Activated T-cell treated with anti-CD3 and anti-CD28 coated beads, Interleukin-2, amount 50 U/mL, for 48 hours (primary cell): ENCODE measurements at places on chromosomes 6 and 20.
A peak's percentile ranks its signal among the peaks of the same experiment; 100 is the strongest.

DNA sequence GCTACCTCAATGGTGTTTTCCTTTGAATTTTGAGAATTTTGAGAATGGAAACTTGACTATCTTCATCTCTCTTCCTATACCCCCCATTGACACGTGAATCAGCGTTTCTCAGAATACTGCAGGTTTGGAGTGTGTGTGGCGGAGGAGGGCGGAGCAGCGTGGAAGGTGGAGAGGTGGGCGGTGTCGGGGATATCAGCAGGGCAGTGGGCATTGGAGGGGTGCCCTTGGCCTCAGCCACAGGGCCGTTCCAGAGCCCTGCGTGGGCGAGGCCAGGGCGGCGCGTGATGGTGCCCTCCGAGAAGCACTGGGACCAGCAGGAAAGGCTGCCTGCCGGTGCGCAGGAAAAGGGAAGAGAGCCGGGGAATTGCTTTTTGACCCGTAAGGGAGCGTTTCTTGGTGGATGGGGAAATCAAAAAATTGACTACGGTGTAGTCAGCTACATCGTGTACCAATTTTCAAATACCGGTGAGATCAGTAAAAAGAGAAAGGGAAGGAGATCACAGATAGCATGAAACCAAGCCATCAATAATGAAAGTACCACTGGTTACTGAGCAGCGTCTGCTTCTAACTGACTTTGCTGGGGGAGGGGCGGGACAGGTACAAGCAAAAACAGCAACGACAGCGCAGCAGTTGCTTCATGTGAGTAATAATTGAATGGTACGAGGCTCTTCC lies 82.7 kb upstream of the DUSP22 start:
- DNase-seq = peak; percentile 75

- no peak for DNase-seq
Measured at GRCh38 chr6:143614235-143614634, 63.5 kb upstream of the PHACTR2 start.

DNA sequence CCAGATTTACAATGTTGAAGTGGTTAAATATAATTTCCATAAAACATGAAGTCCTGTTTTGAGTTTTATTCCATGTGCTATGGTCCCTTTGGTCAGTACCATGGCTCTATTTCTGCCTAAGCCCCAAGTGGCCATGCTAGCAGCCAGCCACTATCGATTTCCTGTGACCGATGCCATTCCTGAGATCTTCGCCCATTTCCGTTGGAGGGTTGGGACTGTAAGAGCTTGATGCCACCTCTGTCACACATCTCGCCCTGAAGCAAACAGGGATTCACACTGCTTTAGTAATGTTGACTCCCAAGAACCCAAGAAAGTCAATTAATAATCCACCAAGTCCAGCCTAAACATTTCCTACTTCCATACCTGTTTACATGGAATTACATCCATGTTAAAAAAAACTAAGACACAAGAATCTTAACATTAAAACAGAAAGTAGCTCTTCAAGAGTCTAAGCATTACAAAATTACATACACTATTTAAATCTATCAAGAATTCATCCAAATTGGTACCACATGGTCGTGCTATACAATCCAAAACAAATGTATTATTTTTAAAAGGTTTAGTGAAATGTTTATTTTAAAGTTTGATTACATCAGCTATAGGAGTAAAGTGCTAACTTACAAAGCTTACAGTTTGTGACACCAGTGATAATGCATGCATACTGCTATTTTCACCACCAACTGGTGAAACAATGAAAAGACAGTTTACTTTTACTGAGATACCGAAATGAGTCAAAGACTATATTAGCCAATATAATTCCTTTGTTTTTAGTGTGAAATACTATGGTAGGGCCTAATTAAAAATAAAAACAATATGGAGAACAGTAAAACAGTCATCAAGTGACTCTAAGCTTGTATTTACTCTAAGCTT lies 2.5 kb downstream of the RBM39 start:
- no peak for DNase-seq

GRCh38 chr6:157937916-157938315 lies 43.7 kb upstream of the SYNJ2 start:
- no peak for DNase-seq

DNA sequence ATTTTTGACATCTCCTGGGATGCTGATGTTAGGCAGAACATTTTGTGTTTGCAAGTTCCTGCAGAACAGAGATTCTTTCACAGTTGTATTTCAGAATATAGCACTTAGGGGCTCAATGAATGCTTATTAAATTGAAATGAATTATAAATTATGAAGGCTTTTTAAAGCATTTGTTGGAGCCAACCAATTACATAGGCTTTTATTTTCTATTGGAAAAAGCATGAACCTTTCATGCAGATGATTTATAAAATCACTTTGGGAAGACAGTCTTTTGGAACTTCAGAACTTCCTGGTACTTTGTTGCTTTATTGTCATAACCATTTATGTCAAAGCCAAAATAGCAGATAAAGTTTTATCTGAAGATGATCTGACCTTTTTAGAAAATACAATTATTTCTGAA lies 69.2 kb upstream of the HINT3 start:
- DNase-seq = no peak

DNA sequence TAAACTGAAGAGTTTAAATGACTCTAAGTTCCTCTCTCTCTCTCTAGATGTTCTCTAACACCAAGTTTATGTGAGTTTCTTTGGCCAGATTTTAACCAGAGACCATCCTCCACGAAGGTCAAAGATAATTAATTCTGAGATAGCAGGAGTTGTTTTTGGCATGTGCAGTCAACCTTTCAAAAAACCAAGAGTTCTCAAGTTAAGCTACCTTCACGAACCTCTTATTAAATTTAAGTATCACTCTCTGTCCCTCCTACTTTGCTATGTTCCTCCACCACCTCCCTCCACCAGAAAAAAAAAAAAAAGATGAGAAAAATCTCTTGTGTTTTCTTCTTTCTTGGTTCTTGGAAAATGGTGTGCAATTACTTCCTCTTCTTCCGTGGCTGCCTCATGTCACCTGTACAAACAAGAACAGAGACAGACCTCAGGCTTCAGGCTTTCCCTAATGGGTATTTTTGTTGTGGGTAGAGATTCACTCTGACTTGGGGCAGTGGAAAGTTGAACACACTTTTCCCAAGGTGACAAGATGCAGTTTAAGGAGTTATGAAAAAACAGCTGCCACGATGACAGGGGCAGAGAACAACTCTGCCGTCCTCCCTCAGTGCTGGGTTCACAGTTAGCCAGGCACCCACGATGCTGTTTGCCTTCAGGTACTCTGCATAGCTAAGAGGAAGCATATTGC lies 64.3 kb downstream of the ADTRP start:
- DNase-seq = peak; percentile 65

DNA sequence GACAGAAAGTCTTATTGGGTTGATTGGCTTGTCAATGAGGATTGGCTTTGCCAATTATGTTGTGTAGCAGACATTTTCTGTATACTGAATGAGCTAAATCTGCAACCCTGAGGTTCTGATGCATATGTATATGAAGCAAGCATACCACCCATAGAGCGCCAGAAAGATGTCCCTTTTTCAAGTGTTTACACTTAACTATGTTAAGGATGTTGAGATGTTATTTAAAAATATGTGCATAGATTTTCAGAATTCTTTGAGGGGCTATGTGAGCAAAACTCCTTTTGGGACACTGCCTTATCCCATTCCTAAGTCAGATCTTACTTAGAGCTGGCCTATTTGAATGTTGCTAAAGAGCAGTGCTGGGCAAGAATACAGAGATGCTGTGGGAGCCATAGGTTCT lies 1.9 kb downstream of the AIG1 start:
- DNase-seq = no peak

GRCh38 chr6:131687022-131687421 lies 14.2 kb downstream of the OR2A4 start:
- DNase-seq = no peak

DNA sequence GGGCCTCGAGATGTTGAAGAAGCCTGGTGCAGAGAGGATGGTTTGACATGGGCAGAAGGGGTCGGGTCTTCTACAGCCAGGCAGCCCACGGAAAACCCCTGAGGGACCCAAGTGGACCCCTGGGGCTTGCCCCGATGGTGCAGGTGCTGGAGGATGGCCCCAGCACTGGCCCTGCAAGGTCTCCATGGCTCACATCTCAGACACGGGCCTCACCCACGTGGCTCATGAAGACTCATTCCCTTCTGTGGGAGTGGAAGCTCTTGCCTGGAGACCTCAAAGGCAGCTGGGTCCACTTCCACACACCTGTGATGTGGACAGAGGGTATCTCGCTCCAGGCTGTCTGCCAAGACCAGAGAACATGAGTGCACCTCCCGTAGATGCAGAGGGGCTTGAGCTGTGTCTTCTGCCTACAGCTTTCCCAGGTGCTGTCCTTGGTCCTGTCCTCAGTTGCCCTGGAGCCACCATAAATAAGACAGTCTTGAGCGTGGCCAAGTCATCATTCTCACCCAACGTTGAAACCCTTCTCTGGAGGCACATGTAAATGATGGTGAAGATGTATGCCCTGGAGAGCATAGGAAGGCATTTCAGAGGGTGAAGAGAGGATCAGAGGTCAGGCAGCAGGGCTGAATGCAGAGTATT lies 108.0 kb downstream of the SYNDIG1 start:
- no peak for DNase-seq

DNA sequence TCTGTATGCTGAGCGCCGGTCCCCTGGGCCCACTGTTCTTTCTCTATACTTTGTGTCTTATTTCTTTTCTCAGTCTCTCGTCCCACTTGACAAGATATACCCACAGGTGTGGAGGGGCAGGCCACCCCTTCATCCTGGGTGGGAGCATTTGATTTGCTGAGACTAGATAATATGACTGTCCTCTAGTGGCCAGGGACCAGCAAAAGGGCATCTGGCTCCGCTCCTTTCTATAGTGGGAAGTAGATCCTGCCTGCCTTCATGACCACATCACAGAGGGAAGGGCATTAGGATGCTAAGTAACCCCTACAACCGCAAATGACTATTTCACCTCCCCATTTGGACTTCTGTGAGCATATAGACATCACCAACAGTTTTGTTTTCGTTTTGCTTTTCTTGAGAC lies 64.5 kb downstream of the TRMT6 start:
- DNase-seq = no peak

DNA sequence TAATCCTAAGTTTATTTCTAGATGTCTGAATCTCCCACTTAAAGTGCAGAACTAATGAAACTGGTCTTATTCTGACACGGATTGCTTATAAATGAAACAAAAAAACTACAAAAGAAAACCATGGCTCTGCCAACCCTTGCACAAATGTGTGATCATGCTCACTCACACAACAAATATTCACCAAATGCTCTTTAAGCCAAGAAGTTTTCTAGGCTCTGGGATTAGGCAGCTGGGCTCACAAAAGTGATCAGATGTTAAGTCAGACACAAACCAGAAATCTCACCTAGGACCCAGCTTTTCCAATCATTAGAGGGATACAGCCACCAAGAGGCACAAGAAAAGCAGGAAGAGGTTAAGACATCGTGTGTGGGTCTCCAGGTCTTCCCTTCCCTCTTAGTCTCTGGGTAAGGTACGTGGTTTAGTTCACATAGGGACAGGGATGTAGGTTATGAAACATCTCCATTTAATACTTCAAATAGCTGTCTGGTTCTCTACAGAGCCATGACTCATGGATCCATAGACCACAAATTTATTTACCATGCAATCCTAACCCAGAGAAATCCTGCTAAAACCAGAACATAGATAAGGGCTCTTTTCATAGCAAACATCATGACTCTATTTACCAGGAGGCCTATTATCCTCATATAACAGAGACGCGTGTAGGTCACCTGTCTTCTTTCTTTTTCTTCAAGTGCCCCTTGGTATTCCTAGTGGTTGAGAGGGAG lies 165.2 kb downstream of the WDR27 start:
- DNase-seq = no peak

GRCh38 chr6:14277405-14277930 lies 159.9 kb downstream of the CD83 start:
- peak; percentile 26 for DNase-seq

DNA sequence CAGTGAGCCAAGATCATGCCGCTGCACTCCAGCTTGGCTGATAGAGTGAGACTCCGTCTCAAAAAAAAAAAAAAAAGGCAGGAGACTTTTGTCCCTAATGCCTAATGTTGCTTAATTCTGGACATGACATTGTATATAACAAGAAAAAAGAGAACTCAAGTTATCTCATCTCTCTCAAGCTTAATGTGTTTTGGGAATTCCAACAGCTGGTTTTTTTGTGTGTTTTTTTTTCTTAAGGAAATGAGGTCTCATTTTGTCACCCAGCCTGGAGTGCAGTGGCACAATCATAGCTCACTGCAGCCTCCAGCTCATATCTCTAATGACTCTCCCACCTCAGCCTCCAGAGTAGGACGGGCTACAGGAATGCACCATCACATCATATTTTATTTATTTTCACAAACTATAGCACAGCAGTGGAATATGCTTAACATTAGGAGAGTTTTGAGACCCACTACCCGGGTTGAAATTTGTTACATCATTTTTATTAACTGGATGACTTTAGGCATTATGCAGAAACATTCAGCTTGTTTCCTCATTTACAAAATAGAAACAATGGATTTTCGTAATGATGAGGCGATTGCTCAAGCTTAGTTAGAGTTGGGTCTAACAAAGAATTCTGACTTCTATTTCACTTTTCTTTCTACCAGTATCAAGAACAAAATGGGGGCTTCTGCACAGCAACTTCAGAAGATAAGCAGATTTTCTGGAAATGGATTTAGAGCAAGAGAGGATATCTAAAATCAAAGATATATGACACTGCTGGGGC lies 104.1 kb upstream of the BTN3A2 start:
- no peak for DNase-seq

DNA sequence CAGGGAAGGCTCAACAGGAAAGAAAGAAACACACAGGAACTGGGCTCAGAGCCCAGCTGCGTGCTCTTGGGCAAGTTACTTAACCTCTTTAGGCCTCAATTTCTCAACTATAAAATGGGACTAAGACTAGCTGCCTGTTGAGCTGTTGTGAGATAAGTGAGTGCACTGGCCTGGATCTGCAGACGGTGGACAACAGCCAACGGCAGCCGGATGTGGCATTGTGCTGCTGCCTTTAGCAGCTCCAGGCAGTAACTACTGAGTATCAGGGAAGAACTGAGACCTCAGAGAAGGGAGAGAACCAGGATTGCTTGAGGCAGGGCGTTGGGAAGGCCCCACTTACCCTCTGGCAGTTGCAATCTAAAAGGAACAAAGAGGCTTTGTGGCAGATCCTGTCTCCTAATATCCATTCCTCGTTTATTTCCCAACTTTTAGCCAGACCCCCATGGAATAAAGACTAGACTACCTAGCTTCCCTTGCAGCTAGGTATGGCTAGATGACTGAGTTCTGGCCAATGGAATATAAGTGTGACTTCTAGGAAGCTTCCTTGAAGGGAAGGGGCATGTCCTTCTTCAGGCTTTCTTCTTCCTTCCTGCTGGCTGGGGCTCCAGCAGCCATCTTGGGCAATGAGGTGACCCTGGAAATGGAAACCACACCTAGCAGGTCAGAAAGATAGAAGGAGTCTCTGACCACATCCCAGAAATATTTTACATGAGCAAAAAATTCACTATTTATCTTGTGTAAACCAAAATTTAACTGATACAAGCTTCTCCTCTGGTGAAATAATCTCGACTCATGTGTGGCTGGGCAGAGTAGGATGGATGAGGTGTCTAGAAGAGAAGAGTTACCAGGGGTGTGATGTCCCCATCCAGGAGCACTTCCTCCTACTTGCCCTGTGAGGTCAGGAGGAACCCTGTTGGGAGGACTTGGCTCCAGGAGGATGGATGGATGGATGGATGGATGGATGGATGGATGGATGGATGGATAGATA lies 67.6 kb downstream of the MRPL14 start:
- no peak for DNase-seq

- DNase-seq = no peak
Measured at GRCh38 chr20:51665543-51666118, 102.6 kb downstream of the ATP9A start.
